ENCODE measurements at places on chromosomes 3 and 15. TPM values are rescaled to one million over a fixed set of nuclear protein-coding genes. Genes with fewer than 3 reads are reported as not detected.

DNA sequence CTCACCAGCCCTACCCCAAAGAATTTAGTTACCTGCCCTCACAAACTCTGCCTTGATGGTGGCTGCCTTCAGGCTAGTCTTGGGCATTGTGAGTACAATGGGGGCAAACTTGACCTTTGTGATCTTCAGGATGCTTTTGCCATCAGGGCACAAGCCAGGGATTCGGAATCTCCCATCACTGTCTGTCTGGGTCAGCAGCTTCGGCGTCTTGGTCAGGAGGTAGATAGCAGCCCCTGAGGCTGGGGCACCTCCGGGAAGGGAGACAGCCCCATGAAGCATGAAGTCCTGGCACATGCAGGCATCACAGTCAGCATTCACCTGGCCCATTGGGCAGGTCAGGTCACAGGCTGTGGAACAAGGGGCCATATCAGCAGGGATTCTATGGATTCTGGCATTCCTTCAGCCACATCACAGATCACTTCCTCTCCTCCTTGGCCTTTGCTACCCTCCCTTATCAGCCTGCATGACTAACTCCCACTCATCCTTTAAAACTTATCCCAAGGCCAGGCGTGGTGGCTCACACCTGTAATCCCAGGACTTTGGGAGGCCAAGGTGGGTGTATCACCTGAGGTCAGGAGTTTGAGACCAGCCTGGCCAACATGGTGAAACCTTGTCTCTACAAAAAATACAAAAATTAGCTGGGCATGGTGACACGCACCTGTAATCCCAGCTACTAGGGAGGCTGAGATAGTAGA lies 6.9 kb downstream of the CILP start:
- DNase-seq, result peak; percentile 53

GRCh38 chr3:6079011-6079410 lies 781.9 kb upstream of the GRM7 start:
- DNase-seq, result no peak

DNA sequence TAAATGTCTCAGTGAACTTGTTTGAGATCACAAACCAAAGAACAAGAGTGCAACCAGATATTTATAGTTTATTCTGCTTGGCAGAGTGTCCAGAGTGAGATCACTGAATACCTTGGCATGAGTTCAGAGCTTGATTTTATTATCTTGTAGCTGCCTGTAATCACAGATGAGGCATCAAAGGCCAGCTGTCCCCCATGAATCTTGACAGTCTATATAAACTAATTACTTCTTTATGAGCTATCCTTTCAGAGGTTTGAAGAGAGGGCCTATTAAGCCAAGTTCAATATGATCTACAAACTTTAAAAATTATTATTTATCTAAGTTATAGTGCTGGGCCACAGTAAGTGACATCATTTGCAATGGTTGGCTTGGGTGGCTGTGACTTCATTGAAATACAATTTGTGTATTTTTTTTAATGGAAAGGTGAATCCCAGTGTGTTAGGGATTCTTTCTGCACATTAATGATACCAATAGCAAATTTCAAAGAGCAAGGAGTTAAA lies 251.5 kb downstream of the CLSTN2 start:
- no peak for DNase-seq

The LXN gene
- 59.3 TPM for total RNA-seq

- no peak for DNase-seq
These were observed 489.2 kb upstream of the CNTN4 start for GRCh38 chr3:1609416-1609815.

The PEX5L gene
- total RNA-seq, result 0.10 TPM

- no peak for DNase-seq
These were observed 207.9 kb downstream of the LPP start for GRCh38 chr3:188361888-188362287.

The GOLGA6A gene
- total RNA-seq, result 0.24 TPM

GRCh38 chr3:134846911-134847317 lies 51.9 kb downstream of the EPHB1 start:
- no peak for DNase-seq

GRCh38 chr3:58353722-58354553 lies 21.2 kb downstream of the PXK start:
- DNase-seq, result no peak

DNA sequence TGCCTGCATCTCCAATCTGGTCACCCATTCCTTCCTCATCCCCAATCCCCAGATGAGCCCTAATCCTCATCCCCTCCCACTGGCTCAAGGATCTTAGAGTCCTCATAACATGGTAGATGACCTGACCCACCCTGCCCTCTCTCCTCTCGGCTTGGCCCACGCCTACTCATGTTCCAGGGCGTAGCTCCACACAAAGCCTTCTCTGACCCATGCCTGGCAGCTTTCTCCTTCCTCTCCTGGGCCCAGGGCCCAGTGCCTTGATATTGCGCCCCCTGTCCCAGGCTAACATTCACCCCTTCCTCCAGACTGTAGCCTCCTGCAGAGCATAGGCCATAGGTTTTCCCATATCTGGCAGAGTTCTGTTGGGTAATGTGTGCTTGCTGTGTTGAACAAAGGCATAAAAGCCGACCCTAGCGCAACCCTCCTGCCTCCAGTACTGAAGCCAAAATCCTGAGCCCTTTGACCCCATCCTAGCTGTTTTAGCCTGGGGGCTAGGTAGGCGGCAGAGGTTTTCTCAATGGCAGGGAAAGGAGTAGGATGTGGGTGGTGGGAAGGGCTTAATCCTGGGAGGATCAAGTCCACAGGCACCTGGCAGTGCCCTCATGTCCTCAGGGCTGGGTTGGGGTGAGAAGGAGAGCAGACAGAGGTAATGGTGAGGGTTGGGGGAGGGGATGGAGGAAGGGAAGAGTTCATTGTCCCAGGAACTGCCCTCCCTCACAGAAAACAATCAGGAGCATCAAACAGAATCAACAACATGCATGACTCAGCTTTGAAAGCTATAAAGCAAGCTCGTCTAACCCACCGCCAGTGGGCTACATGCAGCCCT lies 35.5 kb downstream of the MESD start:
- peak; percentile 49 for DNase-seq

GRCh38 chr3:11349446-11349845 lies 77.2 kb downstream of the ATG7 start:
- DNase-seq, result no peak

DNA sequence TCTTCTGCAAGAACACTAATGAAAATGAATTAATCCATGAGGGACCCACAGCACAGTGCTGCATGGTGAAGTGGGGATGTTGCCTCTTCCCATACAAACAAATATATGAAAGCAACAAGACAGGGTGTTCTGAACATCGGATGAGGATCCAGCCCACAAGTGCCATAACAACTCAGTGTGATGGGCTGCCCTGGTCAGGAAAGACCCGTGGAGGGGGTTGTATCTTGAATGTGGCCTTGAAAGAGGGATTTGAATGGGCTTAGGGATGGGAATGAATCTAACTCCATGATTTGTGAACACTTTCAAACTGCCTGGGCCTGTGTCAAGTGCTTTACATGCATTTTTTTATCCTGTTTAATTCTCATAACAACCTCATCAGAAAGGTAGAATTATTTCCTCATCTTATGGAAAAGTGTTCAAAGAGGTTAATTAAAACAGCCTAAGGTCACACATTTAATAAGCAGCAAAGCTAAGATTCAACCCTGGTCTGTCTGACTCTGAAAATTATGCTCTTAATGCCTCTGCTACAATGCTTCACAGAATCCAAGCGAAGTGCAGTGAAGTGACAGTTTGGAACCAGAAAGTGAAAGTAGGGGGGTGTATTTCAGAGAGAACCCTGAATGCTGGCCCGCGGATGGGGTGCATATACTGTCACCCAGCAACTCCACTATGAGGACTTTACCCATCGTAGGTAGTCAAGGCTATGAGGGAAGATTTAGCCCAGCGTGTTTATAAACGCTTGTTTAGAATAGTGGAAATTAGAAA lies 65.6 kb upstream of the HEG1 start:
- DNase-seq, result no peak

The ACAN gene
- total RNA-seq, result 13.5 TPM

DNA sequence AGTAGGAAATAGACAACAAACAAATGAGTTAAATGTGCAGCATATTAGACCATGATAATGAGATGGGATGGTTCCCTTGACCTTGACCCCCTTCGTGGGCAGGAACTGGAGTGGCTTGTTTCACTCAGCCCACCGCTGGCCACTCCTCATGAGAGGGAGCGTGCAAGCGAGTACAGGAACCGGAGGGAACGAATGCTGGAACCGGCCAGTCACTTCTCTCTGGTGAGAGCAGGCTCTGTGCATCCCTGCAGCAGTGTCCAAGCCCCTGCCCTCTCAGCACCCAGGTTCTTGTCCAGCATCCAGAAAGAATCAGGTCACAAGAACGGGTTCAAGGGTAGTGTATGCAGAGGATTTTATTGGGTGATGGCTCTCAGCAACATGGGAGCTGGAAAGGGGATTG lies 17.2 kb upstream of the IREB2 start:
- no peak for DNase-seq

GRCh38 chr15:85618228-85618505 lies 176.6 kb downstream of the KLHL25 start:
- DNase-seq, result no peak

GRCh38 chr15:80967451-80967850 lies 22.2 kb downstream of the MESD start:
- no peak for DNase-seq

GRCh38 chr3:58522759-58523425 lies 14.1 kb downstream of the ACOX2 start:
- DNase-seq, result no peak

- no peak for DNase-seq
These were observed 69.3 kb downstream of the CLSTN2 start for GRCh38 chr3:140004271-140004670.

The DLL4 gene
- total RNA-seq, result 7.4 TPM

DNA sequence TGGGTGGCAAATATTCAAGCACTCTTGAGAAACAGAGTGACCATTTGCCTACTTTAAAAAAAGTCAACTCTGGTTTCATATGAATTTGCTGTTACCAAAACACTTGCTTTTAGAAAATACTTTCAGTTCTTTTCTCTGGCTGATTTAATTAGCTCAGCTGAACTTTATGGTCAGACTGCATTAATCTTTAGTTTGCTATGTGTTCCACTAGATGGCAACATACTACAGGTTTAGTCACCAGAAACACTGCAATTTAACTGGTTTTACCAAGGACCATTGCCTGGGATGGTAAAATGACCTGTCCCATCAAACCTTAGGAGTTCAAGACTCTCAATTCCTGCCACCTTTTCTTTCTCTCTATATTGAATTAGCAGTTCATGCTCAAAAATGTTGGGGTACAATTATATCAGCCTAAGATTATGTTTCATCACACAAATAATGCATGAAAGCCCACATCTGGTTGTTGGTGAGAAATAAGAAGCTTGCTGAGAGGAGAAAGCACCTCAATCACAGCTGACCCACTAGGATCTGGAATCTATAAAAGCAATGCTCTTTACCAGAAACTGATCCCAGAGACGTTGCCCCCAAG lies 14.2 kb downstream of the EIF4E3 start:
- no peak for DNase-seq

Data from posterior vena cava (tissue), 2 donors.